Ureter (tissue), 1 donor: ENCODE measurements at places on chromosomes 11 and 22. TPM values are rescaled to one million over a fixed set of nuclear protein-coding genes. Genes with fewer than 3 reads are reported as not detected.

The CRKL gene
- total RNA-seq, result 64.8 TPM

The HTR3A gene
- not detected for total RNA-seq

The EXPH5 gene
- total RNA-seq, result 19.5 TPM

The CPT1B gene
- 62.3 TPM for total RNA-seq

The PDGFB gene
- total RNA-seq, result 5.9 TPM

The KCNQ1OT1 gene
- total RNA-seq, result 5.0 TPM

The CD3E gene
- 8.0 TPM for total RNA-seq

The CARD18 gene
- total RNA-seq, result not detected

The ASCL2 gene
- total RNA-seq, result 7.9 TPM

The FADS2 gene
- total RNA-seq, result 118 TPM

The RFPL3 gene
- not detected for total RNA-seq

The ROM1 gene
- 5.4 TPM for total RNA-seq

The KIF18A gene
- total RNA-seq, result 0.86 TPM

The HBG1 gene
- not detected for total RNA-seq

The PGA5 gene
- not detected for total RNA-seq

The FOLR1 gene
- total RNA-seq, result 1.7 TPM

The SCUBE2 gene
- total RNA-seq, result 357 TPM

The OR2D2 gene
- total RNA-seq, result 1.0 TPM

The DDTL gene
- 6.6 TPM for total RNA-seq
